Fibroblast of gingiva (primary cell): ENCODE measurements at places on chromosomes 11 and 22.
A peak's percentile ranks its signal among the peaks of the same experiment; 100 is the strongest.

DNA sequence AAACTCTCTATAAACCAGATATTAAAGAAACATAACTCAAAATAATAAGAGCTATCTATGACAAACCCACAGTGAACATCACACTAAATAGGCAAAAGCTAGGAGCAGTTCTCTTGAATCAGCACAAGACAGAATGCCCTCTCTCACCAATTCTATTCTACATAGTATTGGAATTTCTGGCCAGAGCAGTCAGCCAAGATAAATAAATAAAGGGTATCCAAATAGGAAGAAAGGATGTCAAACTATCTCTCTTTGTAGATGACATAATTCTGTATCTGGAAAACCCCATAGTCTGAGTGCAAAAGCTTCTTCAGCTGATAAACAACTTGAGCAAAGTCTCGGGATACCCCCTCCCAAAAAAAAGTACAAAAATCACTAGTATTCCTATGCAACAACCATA lies 359.8 kb downstream of the LRRC4C start:
- DNase-seq = no peak

GRCh38 chr11:129041611-129042018 lies 98.9 kb upstream of the TP53AIP1 start:
- DNase-seq = peak; percentile 23

- no peak for DNase-seq
Measured at GRCh38 chr11:17697175-17697949, 22.0 kb upstream of the MYOD1 start.

DNA sequence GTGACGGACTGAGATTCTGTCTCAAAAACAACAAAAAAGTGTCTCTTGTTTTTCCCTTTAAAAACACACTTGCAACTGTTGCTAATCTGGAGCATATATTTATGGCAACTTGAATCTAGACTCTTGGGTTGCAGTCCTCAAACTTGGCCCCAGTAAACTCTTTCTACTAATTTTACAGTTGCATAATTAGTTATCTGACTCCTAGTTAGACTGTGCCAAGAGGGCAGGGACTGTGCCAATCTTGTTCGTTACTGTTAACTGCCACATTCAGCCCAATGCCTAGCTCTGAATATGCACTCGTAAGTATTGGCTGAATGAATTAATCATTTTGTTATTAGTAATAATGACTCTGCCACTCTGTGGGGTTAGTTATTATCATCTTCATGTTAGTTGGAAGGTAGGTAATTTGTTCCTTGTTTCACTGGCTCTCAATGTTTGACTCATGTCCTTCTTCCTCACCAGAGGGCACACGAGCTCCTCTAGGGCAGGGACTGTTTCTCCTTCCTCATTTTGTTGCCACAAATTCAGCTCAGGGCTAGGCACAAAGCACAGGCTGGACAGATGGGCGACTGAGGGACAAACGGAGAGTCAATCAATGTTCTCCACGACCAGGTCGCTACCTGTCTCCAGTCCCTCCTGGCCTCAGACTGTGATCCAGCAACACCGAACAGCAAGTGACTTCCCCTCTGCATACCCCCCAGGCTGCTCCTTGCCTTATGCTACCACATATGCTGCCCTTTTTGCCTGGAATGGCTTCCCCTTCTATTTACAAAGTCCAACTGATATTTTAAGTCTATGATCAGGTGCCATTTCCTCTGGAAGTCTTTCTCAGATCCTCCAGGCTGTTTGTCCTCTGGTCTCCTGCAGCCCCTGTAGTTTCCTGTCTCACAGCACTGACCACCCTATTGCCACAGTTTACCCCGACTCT lies 9.0 kb downstream of the CLPB start:
- DNase-seq = peak; percentile 20

DNA sequence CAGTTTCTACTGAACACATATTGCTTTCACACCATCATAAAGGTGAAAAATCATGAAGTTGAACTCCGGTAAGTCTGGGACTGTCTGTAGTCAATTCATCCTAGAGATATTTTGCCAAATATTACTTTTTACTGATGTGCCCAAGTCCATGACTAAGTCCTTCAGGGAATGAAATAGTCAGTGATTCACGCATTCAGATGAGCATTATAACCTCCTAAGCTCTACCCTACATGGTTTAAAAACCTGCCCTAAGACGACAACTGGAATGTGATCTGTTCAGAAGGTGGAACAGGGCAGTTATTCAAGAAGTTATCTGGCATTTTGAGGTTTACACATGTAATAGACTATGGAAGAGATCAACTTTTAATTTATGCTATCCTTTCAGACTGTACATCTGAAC lies 125.6 kb downstream of the TRPC6 start:
- DNase-seq = no peak

- no peak for DNase-seq
Measured at GRCh38 chr22:42347281-42347824, 76.9 kb upstream of the TCF20 start.

DNA sequence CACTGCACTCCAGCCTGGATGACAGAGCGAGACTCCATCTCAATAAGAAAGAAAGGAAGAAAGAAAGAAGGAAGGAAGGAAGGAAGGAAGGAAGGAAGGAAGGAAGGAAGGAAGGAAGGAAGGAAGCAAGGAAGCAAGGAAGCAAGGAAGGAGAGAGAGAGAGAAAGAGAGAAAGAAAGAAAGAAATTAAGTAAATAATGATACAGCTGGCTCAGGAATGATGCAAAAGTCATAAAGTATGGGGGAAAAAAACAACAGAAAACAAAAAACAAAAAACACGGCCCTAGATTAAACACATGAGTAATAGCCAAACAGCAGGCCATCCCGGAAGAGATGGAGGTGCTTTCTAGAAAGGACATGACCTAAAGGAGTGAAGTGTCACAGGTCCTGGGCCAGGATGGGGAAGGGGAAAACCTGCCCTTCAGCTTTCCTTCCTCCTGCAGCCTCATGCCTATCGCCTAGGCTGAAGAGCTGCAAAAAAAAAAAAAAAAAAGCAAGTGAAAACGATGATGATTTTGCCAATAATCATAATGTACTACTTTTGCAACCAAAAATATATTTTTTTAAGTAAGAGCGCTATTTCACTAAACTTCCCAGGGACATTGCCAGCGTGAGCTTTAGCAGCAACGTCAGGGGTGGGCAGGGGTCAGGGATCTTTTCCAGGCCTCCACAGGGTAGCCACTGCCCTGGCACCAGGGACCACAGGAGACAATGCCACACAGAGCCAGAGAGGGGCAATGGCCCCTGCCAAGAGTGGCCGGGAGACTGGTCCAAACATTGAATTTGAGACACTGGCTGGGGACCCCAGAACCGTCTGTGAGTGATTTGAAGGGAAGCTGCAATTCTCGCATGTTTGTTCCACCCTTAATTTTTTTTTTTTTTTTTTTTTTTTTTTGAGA lies 28.2 kb upstream of the TMPRSS4 start:
- no peak for DNase-seq

DNA sequence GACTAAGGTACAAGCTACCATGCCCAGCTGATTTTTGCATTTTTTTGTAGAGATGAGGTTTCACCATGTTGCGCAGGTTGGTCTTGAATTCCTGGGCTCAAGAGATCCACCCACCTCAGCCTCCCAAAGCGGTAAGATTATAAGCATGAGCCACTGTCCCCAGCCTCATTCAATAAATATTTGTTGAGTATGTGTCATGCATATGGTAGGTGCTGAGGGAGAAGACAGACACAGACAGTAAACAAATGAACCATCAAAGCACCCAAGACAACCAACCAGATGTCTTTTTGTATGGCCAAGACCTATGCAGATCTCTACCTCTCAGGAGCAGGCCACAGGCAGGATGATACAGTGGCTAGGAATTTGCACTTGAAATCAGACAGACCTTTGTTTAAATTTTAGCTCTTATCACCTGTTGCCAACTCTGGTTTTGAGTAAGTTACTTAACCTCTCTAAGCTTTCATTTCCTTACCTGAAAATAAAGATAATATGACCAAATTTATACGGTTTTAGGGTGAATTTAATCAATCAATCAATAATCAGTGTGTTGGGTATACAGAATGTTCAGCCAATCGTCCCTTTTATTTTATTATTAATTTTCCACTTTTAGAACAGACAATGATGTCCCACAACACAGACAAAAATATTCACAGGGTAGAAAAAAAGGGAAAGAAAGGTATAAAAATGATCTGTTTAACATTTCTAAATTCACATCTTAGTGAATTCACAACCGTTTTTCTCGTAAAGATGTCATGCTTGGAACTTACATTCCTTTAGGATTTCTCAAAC lies 128.2 kb downstream of the SGSM3 start:
- peak; percentile 30 for DNase-seq

DNA sequence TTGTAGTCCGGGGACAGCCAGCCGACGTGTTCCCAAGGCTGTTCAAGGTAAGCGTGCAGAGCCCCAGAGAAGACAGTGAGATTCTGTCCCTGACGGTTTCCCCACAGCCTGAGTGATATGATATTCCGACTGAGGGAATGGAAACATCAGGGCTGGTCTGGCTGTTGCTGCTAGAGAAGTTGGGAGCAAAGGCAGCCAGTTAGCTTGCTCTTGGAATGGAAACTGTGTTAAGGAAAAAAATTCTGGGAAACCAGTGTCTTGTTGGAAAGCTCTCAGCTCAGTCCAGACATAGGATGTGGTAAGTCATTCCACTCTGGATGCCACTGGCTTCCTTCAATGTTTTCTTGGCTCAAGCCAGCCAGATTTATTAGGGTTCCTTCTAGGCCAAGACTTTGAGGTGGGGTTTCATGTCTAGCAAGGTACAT lies 8.8 kb downstream of the CRY2 start:
- DNase-seq = peak; percentile 70

- no peak for DNase-seq
Measured at GRCh38 chr11:131656839-131657211, 286.4 kb downstream of the NTM start.

- no peak for DNase-seq
Measured at GRCh38 chr11:15185021-15185420, 70.3 kb downstream of the INSC start.

GRCh38 chr22:42816336-42816735 lies 40.7 kb downstream of the ARFGAP3 start:
- no peak for DNase-seq

DNA sequence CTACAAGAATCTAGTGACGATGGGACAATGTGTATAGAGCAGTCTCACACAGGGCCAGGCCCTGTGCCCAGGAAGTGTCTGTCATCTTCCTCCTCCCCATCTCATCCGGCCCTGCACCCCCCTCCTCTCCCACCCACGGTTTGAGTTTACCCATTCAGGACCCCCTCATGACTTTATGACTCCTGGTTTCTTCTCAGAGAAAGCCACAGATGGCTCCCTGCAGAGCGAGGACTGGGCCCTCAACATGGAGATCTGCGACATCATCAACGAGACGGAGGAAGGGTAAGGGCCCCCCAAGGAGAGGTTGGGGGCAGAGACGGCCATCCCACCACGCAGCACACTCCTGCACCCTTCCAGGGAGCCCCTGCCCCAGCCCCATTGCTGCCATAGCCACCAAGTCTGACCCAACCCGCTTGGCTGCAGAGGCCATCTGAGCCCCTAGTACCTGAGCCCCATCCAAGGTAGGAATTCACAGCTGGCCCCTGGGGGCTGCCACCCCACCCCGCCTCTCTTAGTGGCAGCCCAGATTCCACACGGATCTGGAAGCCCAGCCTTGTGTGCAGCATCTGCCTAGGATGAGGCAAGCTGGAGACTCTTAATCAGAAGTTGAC lies 18.1 kb downstream of the TOM1 start:
- DNase-seq = no peak

DNA sequence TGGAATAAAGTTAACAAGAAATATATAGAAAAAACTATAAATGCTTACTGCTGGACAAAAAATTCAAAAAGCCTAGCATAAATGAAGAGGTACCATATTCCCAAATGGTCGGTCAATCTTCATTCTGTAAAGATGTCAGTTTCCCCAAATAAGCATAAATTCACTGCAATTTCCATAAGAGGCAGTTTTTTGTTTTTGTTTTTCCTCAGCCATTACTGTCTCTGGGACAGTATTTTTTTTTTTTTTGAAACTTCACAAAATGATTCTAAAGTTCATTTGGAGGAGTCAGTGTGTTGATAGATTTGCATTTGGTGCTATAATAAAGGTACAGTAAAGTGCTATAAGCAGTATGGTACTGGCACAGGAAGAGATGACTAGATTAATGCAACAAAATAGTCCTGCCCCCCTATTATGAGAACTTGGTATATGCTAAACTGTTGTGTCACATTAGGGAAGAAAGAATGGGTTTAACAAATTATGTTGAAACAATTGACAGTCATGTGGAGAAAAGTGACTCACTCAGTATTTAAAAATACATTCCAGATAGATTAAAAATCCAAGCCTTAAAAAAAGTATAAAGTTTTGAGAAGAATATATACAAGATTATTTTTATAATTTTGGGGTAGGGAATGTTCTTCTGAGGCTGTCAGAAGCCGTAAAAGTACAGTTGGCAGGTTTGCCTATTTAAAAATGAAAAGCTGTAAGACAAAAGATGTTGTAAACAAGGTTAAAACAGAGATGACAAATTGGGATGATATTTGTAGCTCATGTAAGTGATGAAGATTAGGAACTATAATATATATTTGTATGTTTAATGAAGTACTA lies 2.6 kb upstream of the FTH1 start:
- peak; percentile 89 for DNase-seq
